ENCODE measurements at places on chromosomes 5 and 9. TPM values are rescaled to one million over a fixed set of nuclear protein-coding genes. Genes with fewer than 3 reads are reported as not detected.
A peak's percentile ranks its signal among the peaks of the same experiment; 100 is the strongest.

DNA sequence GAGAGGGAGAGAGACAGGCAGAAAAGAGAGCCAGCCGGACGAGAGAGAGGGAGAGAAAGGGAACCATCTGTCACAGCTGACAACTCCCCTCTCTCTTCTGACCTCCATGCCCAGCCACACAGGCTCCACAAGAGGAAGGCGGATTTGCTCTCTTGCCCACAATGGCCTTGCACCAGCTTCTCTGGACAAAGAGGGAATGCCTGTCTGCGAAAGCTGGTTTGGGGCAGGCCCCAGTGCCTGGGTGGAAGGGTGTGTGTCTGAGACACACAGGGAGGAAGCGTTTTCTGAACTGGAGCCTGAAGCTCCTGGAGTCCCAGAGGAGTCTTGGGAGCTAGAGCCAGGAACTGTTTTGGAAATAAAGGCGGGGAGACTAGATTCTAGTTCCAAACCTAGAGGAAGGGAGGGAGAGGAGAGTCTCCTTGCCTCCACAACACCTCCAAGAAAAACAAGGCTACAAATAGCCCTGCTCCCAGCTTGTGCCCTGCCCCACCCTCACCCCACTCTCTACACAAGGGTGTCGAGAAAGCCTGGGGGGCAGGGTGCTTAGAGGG, 12.5 kb downstream of the C1QTNF2 start:
- DNase-seq: no peak
- no peak overlapping the region for H3K4me3 ChIP-seq
- H3K27me3 ChIP-seq: no peaks in the 10 kb centered on the region
- H3K4me1 ChIP-seq: no peaks in the 10 kb centered on the region
- peak overlapping the region; percentile 38 for H3K27ac ChIP-seq

- no peaks in the 10 kb centered on the region for H3K4me1 ChIP-seq
- no peaks in the 10 kb centered on the region for H3K27me3 ChIP-seq
- peak; percentile 37 for DNase-seq
- H3K36me3 ChIP-seq: no peaks in the 10 kb centered on the region
- no peak overlapping the region for H3K4me3 ChIP-seq
Observed at GRCh38 chr9:78121488-78121887, 89.9 kb upstream of the GNAQ start.

GRCh38 chr5:56172241-56172640, 60.9 kb downstream of the ANKRD55 start:
- no peak overlapping the region for H3K27ac ChIP-seq
- H3K4me1 ChIP-seq: no peaks in the 10 kb centered on the region
- no peaks in the 10 kb centered on the region for H3K36me3 ChIP-seq
- no peak for DNase-seq
- H3K27me3 ChIP-seq: no peaks in the 10 kb centered on the region

DNA sequence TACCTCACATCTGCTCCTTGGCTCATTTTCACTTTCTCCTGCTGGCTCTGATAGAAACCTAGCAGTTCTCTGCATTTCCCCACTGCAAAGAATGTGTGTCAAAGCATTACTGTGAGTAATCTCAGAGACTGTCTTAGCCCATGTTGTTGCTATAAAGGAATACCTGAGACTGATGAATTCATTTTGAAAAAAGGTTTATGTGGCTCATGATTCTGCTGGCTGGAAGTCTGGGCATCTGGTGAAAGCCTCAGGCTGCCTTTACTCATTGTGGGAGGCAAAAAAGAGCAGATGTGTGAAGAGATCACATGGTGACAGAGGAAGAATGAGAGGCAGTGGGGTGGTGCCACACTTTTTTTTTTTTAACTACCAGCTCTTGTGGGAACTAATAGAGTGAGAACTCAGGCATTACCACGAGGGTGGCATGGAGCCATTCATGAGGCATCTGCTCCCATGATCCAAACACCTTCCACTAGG, 191.6 kb upstream of the CTNND2 start:
- no peak for DNase-seq
- H3K27ac ChIP-seq: no peak overlapping the region
- no peak overlapping the region for H3K4me3 ChIP-seq
- no peaks in the 10 kb centered on the region for H3K36me3 ChIP-seq
- no peaks in the 10 kb centered on the region for H3K27me3 ChIP-seq

GRCh38 chr5:140488914-140489313, 58.5 kb upstream of the EIF4EBP3 start:
- H3K4me3 ChIP-seq: no peak overlapping the region
- peaks cover 11% of the 10 kb centered on the region for H3K36me3 ChIP-seq
- H3K4me1 ChIP-seq: no peaks in the 10 kb centered on the region
- DNase-seq: no peak

GRCh38 chr5:140828362-140828737, 590 bp downstream of the PCDHA6 start:
- DNase-seq: no peak
- H3K27ac ChIP-seq: peak overlapping the region; percentile 25
- peak overlapping the region; percentile 62 for H3K4me3 ChIP-seq
- no peaks in the 10 kb centered on the region for H3K27me3 ChIP-seq
- no peaks in the 10 kb centered on the region for H3K4me1 ChIP-seq

GRCh38 chr5:89343666-89344065, 460.7 kb upstream of the MEF2C start:
- no peaks in the 10 kb centered on the region for H3K36me3 ChIP-seq
- DNase-seq: no peak
- no peak overlapping the region for H3K4me3 ChIP-seq
- H3K27me3 ChIP-seq: no peaks in the 10 kb centered on the region

GRCh38 chr9:121998513-121999049, 94.5 kb downstream of the TTLL11 start:
- H3K4me1 ChIP-seq: no peaks in the 10 kb centered on the region
- DNase-seq: no peak
- no peaks in the 10 kb centered on the region for H3K27me3 ChIP-seq
- no peak overlapping the region for H3K4me3 ChIP-seq
- H3K36me3 ChIP-seq: no peaks in the 10 kb centered on the region

GRCh38 chr5:126998895-126999570, 31.3 kb downstream of the MARCHF3 start:
- DNase-seq: no peak
- H3K36me3 ChIP-seq: no peaks in the 10 kb centered on the region
- no peak overlapping the region for H3K27ac ChIP-seq
- H3K4me1 ChIP-seq: no peaks in the 10 kb centered on the region
- H3K4me3 ChIP-seq: no peak overlapping the region

GRCh38 chr5:57174128-57174889, 450 bp downstream of the GPBP1 start:
- H3K27ac ChIP-seq: peak overlapping the region; percentile 100
- no peaks in the 10 kb centered on the region for H3K4me1 ChIP-seq
- H3K4me3 ChIP-seq: peak overlapping the region; percentile 92

- H3K36me3 ChIP-seq: no peaks in the 10 kb centered on the region
- H3K4me1 ChIP-seq: no peaks in the 10 kb centered on the region
- DNase-seq: no peak
- no peak overlapping the region for H3K4me3 ChIP-seq
- H3K27ac ChIP-seq: no peak overlapping the region
Observed at GRCh38 chr5:22896152-22896551, 43.0 kb upstream of the CDH12 start.

GRCh38 chr5:135195270-135195608, 161.2 kb upstream of the PITX1 start:
- no peak overlapping the region for H3K4me3 ChIP-seq
- H3K4me1 ChIP-seq: peaks cover 3% of the 10 kb centered on the region
- no peak overlapping the region for H3K27ac ChIP-seq
- no peaks in the 10 kb centered on the region for H3K36me3 ChIP-seq

GRCh38 chr5:176413255-176413565, 3.1 kb downstream of the CLTB start:
- H3K36me3 ChIP-seq: no peaks in the 10 kb centered on the region
- peaks cover 11% of the 10 kb centered on the region for H3K4me1 ChIP-seq
- peak overlapping the region; percentile 96 for H3K27ac ChIP-seq

DNA sequence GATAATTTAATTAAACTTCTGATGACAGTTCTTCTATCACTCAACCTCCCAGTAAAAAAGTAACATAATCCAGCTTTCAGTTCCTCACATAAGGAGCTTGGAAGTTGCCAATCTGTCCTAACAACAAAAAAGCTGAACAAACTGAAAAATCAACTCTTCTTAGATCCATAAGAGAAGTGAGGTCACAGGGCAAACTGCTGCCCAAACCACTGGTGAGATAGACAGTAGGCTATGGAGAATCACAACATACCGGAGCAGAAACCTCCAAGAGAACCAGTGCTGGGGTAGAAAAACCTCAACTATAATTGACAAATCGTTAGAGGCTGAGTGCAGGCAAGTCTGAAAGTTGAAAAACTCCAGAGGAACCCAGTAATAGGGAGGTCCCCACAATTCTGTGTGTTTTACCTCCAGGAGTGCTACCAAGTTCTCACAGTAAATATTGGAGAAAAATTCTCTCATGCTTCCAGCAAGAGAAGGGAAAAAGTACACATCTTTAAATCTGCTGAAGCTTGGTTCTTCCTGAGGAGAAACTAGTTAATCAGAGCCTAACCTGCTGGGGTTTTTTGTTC, 300.0 kb downstream of the PDE4D start:
- H3K27me3 ChIP-seq: no peaks in the 10 kb centered on the region
- H3K36me3 ChIP-seq: no peaks in the 10 kb centered on the region
- no peak overlapping the region for H3K27ac ChIP-seq

DNA sequence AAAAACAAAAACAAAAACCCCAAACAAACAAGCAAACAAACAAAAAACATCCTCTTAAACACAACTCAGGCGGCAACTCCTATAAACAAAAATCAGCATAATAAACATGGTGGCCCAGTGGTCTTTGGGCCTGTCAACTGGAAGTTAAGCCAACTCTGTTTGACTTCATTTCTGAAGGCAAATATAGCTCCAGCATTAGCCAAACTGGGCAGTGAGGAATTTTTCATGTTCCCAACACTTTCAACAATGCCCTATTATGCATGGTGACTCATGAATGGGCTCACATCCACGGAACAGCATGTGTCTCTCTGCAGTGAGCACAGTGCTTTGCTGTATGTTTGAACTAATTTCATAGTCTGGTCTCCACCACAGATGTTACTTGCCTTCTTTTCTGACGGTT, 143.9 kb upstream of the STC2 start:
- no peaks in the 10 kb centered on the region for H3K27me3 ChIP-seq
- no peaks in the 10 kb centered on the region for H3K36me3 ChIP-seq
- H3K4me3 ChIP-seq: no peak overlapping the region

GRCh38 chr5:18323891-18324290, 689.6 kb downstream of the TAF11L14 start:
- no peak for DNase-seq
- H3K4me1 ChIP-seq: no peaks in the 10 kb centered on the region
- no peak overlapping the region for H3K27ac ChIP-seq
- no peak overlapping the region for H3K4me3 ChIP-seq

- no peaks in the 10 kb centered on the region for H3K27me3 ChIP-seq
- H3K36me3 ChIP-seq: no peaks in the 10 kb centered on the region
- H3K27ac ChIP-seq: peak overlapping the region; percentile 86
Observed at GRCh38 chr5:74382987-74383593, 257.4 kb downstream of the ENC1 start.

DNA sequence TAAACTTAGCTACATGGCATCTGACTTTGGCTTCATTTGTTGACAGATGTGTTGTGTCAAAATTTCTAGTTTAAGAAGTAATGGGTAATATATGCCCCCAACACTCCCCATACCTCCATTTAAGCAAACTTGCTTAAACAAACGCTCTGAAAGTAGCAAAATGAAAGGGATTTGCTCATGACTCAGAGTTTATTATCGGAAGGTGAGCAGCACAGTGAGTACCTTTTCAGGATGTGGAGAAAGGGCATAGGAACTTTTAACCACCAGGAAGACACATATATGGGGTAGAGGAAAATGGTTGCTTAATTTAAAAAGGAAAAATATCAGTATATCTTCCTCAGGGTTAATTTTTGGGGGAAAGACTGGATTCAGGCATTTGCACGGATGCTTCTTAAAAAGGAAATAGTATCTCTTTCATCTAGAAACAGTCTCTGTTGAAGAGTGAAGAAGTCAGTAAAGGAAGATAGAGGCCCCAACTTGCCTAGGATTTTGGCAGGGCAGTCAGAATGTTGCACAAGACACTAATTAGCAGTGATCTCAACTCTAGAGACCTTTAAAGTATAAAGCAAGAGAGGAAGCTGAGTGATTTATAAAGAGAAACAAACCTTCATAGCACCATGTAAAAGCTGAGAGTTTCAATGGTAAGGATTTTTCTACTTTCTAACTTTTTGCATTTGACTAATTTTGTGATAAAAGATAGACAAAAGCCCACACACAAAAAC, 155.1 kb downstream of the TRIO start:
- H3K36me3 ChIP-seq: no peaks in the 10 kb centered on the region
- no peak overlapping the region for H3K4me3 ChIP-seq
- H3K27ac ChIP-seq: peak overlapping the region; percentile 20
- H3K4me1 ChIP-seq: no peaks in the 10 kb centered on the region
- DNase-seq: no peak

- H3K4me3 ChIP-seq: no peak overlapping the region
- H3K4me1 ChIP-seq: no peaks in the 10 kb centered on the region
- H3K36me3 ChIP-seq: no peaks in the 10 kb centered on the region
- no peaks in the 10 kb centered on the region for H3K27me3 ChIP-seq
- no peak for DNase-seq
Observed at GRCh38 chr5:151612689-151613427, 21.7 kb upstream of the FAT2 start.

DNA sequence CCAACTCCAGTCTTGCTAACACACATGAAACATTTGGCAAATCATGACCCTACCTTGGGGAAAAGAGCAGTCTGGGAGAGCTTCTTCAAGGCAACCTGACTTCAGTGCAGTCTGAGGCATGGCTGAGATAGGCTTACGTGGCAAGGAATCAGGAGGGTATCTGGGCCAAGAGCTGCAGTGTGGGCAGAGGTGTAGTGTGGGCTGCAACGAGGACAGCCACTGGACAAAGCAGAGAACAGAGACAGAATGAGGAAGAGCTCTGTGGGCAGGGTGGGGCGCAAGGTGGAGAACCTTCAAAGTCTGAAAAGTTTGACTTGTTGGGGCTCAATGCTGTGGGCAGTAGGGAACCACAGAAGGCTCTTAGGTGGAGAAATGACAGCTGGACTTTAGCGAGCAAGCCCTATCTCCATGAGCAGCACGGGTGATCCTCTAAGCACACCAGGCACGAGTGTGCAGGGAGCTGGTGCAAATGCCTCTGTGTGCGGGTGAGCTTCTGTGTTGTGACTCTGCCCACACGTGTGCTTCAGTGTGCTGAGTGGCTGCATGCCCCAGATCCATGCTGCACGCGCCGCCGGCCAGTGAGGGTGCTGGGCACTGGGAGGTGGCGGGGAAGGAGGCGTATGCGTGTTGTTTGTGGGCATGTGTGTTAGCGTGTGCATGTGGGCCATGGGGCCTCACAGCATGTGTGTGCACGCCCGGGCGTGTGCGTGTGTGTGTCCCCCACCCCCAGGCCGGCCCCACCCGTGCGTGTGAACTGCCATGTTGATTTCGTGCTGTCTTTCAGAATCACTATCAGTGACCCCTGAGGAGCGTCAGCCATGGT, 23.3 kb downstream of the GOLGA2 start:
- DNase-seq: no peak
- no peaks in the 10 kb centered on the region for H3K4me1 ChIP-seq
- H3K4me3 ChIP-seq: no peak overlapping the region
- H3K36me3 ChIP-seq: no peaks in the 10 kb centered on the region

- H3K36me3 ChIP-seq: no peaks in the 10 kb centered on the region
- H3K4me3 ChIP-seq: no peak overlapping the region
- no peak for DNase-seq
- H3K27me3 ChIP-seq: no peaks in the 10 kb centered on the region
- H3K4me1 ChIP-seq: no peaks in the 10 kb centered on the region
Observed at GRCh38 chr5:2836133-2836532, 84.7 kb upstream of the IRX2 start.

The PRDM9 gene
- not detected for total RNA-seq

The FOCAD gene
- 23.4 TPM for total RNA-seq

The SLC6A3 gene
- under 0.01 TPM for total RNA-seq

The LCN2 gene
- total RNA-seq: 38.5 TPM

The IFNA2 gene
- total RNA-seq: not detected

The HTR1A gene
- total RNA-seq: not detected

The GCNT4 gene
- total RNA-seq: 2.3 TPM

The FAM221B gene
- 0.15 TPM for total RNA-seq

The ADCY2 gene
- 3.8 TPM for total RNA-seq

The TJP2 gene
- total RNA-seq: 85.2 TPM

The NDUFA8 gene
- total RNA-seq: 30.5 TPM

The COL5A1 gene
- total RNA-seq: 15.4 TPM

The TMEM215 gene
- total RNA-seq: not detected

The TYRP1 gene
- not detected for total RNA-seq

Data from breast epithelium (tissue), 4 donors.